NCI-H2081 treated with DMSO at 0.1 percent for 48 hours (cell line): ENCODE measurements at places on chromosomes 7 and 10.

DNA sequence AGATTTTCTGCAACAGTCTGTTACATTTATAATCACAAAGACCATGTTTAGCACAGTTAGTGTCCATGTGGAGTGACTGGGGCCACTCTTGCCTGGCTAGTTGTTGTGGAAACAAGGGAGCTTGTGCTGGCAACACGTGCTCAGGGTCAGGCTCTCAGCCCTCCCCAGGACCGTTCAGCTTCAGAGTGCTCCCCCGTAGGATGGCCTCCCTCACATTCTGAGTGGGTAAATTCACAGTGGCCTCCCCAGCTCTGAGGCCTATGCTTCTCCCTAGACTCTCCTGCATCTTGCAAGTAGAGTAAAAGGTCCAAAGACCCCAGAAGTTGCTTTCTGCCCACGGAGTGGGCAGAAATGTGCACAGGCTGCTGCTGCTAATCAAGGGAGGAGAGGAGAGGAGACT is 122.3 kb downstream of the ADCY1 start:
- no peak for DNase-seq

GRCh38 chr10:94016727-94017714 is 23.3 kb downstream of the PLCE1 start:
- DNase-seq = no peak

- no peak for DNase-seq
These were observed 222.1 kb upstream of the SHH start for GRCh38 chr7:156034397-156034796.

DNA sequence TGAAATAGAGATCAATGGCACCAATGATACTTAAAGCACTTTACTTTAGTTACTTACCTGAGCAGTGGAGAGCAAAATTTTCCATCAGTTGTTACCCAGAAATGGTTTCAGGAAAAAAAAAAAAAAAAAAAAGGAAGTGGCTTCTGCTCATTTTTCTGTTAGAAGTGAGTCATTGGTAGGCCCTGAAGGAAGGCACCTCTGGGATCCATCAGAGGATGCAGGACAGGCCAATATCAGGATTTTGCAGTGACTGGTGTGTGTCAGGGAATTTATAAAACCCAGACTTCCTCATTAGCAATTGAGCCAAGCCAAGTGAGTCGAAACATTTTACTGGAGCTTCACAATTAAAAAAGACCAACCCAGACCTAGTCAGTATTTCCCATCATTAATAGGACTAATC is 2.3 kb upstream of the SMIM30 start:
- no peak for DNase-seq

DNA sequence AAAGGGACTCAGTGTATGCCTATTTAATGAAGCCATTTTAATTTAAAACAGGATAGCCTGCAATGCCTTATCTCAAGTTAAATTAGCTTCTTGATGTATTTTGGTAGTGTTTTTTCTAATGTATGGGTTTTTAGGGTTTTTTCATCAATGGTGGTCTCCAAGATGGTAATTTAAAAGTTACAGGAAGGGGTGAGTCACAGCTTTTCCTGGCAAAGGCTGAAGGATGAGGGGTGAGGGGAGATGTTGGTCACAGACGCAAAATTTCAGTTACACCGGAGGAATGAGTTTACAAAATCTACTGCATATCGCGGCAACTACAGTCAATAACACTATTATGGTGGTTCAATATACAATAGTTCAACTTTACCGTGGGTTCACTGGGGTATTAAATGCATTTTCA is 31.6 kb downstream of the CCDC3 start:
- no peak for DNase-seq

- DNase-seq = no peak
These were observed 55.6 kb downstream of the C1GALT1 start for GRCh38 chr7:7237978-7238267.

DNA sequence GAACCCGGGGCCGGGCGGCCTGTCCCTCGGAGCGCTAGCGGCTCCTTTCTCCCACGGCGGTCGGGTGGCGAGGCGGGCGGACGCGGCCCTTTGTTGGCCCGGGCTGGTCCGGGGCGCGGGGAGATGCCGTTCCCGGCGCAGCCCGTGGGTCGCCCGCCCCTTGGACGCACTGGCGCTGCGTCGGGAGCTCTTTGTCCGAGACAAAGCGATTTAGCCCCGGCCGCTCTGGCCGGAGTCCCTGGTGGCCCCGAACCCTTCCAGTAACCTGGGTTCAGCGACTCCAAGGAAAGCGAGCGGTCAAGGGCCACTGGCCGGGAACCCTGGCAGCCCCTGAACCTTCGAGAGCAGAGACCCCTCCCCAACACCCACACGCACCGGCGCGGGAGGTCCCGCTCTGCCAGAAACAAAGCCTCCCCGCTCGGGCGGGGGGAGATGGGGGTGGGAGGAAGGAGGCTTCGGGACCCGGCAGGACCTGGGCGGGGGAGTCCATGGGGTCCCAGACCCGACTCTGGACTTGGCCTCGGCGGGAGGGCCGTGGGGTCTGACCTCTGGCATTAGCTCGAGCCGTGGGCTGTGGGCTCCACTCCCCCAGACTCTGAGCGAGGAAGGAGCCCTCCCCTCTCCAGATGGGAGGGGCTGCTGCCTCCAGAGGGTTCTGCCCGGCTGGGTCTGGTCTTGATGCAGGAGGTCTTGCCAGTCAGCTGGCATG is 836 bp downstream of the DPYSL4 start:
- no peak for DNase-seq

DNA sequence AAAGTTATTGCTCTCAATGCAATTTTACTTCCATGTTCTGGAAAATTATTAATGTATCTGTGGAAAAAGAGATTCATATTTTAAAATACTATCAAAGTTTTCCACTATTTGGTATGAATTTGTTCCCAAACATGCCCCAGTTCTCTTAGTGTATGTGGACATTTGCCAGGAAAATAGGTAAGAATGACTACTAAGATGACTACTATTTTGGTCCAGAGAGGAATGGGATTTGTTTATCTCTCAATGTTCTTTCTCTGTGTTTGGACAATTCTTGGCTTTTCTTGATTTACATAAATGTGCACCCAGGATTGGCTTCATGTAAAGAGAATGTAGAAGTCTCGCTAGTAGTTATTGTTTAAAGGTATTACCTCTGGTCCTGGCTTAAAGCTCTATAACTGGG is 60.3 kb upstream of the POT1 start:
- no peak for DNase-seq

GRCh38 chr7:150476285-150476684 is 25.9 kb downstream of the GIMAP8 start:
- no peak for DNase-seq

GRCh38 chr10:489330-489729 is 200.1 kb downstream of the DIP2C start:
- no peak for DNase-seq

GRCh38 chr7:87317691-87318245 is 27.7 kb upstream of the CROT start:
- no peak for DNase-seq

- no peak for DNase-seq
These were observed 67.7 kb downstream of the COL13A1 start for GRCh38 chr10:69869291-69869961.

DNA sequence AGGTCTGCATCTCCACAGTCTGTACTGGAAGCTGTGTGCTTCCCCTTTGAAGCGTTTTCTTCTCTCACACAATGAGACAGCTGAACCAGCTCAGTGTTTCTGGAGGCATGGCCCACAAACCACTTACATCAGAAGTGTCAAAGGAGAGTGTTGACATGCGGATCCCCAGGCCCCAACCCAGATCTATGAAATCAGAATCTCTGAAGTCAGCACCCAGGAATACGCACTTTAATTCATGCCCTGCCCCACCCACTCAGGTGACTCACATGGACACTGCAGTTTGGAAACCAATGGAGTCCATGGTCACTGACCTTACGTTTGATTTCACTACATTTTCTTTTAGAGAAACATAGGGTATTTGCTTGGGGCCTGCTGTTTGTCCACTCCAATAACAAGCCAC is 19.0 kb downstream of the TLL2 start:
- DNase-seq = no peak

- DNase-seq = no peak
These were observed 36.7 kb downstream of the ZC3HAV1 start for GRCh38 chr7:139072796-139073195.

- no peak for DNase-seq
These were observed 132.8 kb downstream of the CACNB2 start for GRCh38 chr10:18273039-18273438.

- DNase-seq = no peak
These were observed 17.5 kb upstream of the JAKMIP3 start for GRCh38 chr10:132048294-132048667.

DNA sequence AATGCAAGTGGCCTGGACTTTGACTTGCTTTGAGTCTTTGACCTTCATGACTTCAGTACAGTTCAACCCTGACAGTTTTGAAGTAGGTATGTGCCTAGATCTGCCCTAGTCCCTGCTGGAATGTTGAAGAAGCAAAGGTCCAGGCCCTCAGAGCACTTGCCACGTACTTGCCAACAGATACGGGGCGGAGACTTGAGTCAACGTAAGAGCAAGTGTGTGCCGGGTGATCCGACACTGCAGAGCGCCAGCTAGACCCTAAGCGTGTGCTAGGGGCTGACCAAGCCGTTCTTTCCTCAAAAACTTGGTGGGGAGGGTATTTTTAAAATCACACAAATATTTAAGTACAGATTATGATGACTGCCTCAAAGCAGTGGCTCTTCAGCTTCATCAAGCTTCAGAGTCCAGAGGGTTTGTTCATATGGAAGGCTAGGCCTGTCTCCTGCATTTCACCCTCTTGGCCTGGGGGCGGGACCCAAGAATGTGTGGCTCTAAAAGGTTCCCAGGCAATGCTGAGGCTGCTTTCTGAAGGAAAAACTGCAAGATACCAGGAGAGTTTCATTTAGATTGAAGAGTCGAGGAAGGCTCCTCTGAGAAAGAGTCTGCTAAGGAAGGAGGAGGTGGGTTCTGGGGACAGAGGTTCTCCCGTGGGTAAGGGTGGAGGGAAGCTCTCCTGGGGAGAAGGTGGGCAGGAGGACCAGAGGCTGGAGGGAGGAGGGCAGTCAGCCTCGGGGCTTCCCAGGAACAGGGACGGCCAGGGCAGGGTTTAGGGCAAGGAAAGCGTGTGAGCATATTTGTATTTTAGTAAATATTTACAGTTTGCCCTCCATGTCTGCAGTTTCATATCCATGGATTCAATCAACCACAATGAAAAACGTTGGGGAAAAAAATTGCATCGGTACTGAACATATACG is 160.3 kb downstream of the EGFR start:
- DNase-seq = no peak

GRCh38 chr10:30238836-30239235 is 110.2 kb downstream of the MTPAP start:
- peak; percentile 8 for DNase-seq

GRCh38 chr10:24513155-24513554 is 210.5 kb downstream of the ARHGAP21 start:
- no peak for DNase-seq

GRCh38 chr7:155310425-155311114 is 12.9 kb downstream of the INSIG1 start:
- DNase-seq = no peak

- DNase-seq = no peak
These were observed 125.3 kb upstream of the CCDC6 start for GRCh38 chr10:60031664-60032063.
